ENCODE measurements at places on chromosomes 7 and 10.

DNA sequence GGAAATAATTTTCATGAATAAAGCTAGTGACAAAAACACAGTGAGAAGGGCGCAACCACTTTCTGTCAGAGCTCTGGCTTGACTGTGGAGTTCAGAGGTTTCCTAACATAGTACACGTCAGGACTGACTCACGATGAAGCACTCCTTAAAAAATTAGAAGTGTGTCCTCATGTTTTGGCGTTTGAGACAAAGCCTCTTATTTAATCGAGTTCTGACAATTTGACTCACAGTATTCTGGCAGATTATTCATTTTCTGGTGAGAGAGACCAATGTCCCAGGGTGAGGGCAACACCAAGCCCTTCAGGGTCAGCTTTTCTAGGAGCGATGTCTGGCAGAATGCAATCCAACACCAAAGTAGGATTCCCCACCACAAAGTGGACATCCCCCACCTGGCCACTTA, 108.7 kb downstream of the DIP2C start:
- DNase-seq: no peak

- no peak for DNase-seq
These were observed 469.5 kb upstream of the ZMIZ1 start for GRCh38 chr10:78599122-78599853.

DNA sequence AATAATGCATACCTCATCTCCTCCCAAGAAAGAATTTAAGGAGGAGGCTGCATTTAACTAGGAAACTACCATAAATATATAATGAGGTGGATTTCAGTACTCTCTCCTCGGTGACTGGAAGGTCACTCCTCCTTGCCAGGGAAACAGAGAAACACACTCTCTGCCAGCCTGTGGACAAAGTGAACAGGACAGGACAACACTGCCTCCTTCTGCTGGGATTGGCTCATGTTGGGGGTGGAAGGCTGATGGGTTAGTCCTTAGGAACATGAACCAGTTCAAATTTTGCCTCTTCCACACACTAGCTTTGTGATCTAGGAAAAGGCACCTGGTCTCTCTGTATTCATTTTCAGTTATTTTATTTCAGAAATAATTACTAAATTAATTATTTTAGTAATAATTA, 50.6 kb upstream of the STEAP4 start:
- DNase-seq: no peak

- no peak for DNase-seq
These were observed 79.2 kb downstream of the NUDCD3 start for GRCh38 chr7:44411306-44411705.

GRCh38 chr7:100639995-100640516, 1.3 kb downstream of the TFR2 start:
- no peak for DNase-seq

DNA sequence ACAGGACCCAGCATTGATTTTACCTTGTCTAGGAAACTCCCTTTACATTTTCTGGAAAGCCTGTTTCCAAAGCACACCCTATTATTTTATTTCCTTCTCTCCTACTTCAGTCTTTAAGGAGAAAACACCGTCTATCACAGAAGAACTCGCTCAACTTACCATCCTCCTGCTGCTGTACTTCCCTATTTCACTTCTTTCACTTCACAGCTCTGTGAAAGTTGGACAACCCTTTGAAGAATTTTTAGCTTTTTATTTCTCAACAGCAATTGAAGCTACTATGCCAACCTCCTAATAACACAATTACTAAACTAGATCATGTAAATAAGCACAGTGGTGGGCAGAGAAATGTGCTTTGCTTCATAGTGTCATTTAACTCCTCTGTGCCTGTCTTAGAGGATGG, 166.5 kb downstream of the TFEC start:
- no peak for DNase-seq

DNA sequence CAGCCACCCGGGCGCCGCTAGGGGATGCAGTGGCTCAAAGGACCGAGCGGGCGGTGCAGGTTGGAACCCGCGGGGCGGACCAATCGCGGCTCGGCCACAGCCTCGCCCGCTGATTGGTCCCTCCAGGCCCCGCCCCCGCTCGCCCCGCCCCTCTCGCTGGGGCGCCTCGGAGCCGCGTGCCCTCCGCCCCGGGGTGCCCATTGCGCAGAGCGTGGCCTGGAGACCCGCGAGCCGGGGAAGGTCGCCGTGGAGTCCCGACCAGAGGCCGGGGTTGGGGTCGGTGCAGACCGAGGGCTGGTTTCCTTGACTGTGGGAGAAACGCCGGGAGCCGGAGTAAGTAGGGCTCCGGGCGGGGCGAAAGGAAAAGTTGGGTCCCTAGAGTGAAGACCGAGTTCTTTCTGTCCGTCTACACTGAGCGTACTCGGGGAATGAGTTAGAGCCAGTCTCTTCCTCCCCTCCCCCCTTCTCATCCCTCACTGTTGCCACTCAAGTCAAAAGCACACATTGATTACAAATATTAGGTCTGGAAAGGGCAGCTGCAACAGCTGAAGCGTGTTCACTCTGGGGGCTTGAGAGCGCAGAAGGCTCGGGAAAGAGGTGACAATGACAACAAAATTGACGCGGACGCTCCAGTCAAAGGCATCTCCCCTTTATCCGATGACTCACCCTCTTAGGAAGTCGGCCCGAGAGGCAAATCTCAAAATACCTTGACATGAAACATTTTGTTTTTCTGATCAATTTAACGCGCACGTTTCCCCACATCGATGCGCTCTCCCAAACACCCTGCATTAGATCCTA, 843 bp upstream of the GATA3 start:
- peak; percentile 90 for DNase-seq

DNA sequence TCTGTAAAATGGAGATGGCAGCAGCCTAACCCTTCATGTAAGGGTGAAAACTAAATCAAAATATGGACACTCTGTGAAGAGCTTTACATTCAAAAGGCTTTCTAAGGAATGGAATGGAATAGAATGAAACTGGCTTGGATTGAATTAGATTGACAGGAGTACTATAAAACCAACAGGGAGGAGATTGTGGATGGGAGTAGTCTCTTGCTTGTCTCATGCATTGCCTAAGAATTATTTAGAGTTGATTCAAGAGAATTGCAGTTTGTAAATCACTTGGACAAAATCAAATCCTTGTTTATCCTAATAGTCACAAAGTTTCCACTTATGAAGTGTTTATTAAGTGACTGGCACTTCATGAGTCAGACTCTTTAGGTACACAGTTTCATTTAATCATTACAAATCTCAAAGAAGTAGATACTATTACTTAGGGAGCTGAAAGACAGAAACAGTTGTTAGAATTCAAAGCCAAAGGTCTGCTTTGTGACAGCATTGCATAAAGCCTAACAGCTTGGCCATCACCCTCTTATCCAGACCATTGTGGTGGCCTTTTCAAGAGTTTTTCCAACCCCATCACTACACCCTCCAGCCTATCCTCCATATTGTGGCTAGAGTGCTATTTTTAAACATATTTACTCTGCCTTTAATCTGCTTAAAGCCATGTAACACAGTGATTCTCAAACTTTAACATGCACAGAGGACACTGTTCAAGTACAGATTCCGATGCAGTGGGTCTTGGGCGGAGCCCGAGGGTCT, 91.9 kb upstream of the GHITM start:
- DNase-seq: no peak

GRCh38 chr10:27628621-27629020, 117.0 kb downstream of the MKX start:
- DNase-seq: no peak

GRCh38 chr10:30581779-30582380, 47.7 kb downstream of the LYZL2 start:
- no peak for DNase-seq

- no peak for DNase-seq
These were observed 1.2 kb upstream of the LRMDA start for GRCh38 chr10:75430000-75430763.

DNA sequence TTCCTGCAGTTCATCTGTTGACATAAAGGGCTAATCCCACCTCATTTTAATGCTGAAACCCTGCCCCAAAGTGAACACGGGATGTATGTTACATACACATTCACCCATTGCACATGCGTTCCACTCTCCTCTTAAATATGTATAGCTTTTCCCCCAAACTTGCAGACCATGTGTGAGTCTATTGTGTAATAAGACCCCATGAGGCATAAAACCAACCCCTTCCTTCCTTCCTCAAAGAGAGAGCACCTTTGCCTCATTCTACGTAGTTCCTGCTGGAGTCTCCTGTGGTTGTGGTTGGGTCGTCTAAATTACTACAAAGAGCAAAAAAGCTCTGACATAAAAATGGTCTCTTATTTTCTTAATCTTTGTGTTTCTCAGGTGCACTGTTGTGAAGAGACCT, 345.7 kb upstream of the KLF6 start:
- DNase-seq: no peak

- no peak for DNase-seq
These were observed 263.5 kb downstream of the ZEB1 start for GRCh38 chr10:31582365-31583052.

GRCh38 chr7:158295966-158296797, 291.4 kb downstream of the PTPRN2 start:
- DNase-seq: no peak

GRCh38 chr7:80833289-80834268, 85.3 kb downstream of the SEMA3C start:
- DNase-seq: no peak

DNA sequence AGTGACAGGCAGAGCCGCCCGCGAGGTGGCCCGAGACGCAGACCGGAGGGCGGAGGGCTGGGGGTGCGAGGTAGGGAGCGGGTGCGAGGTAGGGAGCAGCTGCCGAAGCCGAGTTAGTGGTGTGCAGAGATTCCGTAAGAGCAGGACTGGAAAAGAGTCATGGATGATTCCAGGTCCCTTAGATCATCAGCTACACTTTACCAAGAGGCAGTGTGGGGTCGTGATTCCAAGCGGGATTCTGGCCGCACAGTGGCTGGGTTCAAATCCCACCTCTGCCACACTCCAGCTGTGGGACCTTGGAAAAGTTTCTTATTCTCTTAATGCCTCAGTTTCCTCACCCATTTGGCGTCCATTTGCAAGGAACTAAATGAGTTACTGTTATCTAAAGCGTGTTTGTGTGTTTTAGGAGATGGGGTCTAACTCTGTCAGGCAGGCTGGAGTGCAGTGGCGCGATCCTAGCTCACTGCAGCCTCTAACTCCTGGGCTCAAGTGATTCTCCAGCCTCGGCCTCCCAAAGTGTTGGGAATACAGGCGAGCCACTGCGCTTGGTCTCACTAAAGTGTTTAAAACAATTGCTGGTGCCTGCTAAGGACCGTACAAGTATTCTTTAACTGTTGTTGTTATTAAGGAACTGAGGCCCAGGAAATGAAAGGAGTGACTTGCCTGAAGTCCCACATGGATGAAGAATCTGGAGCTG, 1.1 kb downstream of the NDUFB2 start:
- DNase-seq: no peak

- no peak for DNase-seq
These were observed 18.0 kb downstream of the ADAP1 start for GRCh38 chr7:936386-937054.

DNA sequence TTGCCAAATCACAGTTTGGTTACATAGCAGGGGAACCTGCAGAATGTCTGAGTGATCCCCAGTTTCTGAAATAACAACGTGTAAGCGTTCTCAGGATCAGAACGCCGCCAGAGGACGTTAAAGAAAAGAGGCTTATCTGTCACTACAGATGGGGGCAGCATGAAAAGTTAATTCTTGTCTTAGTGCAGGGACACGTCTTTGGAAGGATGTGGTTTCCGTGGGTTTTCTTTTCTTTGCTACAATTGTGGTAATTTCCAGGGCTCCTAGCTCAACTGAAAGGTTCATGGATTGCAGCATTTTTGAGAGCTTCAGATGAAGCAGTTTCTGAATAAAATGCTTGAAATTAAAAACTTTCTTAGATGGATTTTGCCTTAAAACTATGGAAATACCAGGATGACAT, 106.6 kb downstream of the PRKCQ start:
- DNase-seq: peak; percentile 7

DNA sequence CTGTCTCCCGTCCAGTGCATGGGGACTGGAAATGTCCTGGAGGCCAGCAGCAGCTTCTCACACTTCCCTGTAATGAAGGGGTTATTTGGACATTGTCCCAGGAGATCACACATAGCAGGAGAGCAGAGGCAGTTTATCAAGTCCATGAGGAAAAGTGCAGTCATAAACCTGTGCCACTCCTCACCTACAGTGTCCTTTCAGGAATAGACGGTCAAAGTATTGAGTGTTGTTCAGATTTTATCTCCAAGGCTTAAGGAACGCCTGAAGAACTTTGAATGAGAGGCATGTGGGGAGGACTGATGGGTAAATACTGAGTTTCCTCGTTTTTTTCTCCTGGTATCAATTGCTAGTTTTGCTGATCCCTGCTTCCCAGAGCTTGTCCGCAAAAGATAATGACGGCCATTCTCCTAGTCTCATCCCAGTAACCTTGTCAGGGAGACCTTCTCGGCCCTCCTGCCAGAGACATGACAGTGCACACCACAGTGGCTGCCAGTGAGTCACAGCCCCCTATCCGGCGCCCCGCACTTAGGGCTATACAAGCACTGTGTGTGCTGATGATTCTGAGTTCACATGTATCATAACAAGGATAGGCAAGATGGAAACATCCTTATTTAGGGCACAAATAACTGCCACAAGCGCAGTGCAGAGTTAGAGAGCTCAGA, 495.5 kb upstream of the MGMT start:
- DNase-seq: no peak

GRCh38 chr10:51405580-51406351, 293.6 kb downstream of the CSTF2T start:
- DNase-seq: no peak

GRCh38 chr7:108037741-108038140, 34.8 kb upstream of the LAMB1 start:
- DNase-seq: no peak

DNA sequence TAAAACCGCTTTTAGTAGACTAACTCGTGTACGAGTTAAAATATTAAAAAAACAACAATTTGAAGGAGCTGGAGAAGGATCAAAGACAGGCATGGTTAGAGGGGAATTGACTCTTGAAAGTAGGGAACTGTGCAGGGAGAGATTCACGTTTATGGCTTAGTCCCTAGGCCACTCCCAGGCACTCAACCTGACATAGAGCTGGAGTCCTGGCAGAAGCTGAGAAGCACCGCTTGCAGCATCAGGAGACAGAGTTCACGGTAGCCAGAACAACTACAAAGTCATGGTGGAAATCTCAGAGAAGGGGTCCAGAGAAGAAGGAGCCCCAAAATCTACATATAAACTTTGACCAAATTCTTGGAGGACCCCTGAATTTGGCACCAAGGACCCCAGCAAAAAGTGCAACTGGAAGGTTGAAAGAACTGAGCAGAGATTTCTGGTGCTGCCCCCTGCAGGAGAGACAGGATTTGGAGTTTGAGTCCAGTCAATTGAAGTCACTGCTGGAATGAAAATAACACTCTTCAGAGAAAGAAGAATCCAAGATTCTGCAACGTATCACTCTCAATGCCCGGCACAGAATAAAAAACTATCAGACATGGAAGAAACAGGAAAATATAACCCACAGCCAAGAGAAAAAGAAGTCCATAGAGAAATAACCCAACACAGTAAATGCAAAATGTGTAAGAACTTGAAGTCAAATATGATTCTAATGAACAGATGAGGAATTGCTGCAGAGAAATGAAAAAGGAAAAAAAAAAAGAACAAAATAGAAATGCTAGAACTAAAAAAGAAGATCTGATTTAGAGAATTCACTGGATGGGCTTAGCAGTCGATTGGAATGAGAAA, 493.3 kb upstream of the PODXL start:
- DNase-seq: no peak

All from stimulated activated CD4-positive, alpha-beta T cell treated with anti-CD3 and anti-CD28 coated beads, Interleukin-1b, Interleukin-23, amount 100 ng/mL, for 1 hour (primary cell).